ENCODE measurements at places on chromosomes 4 and X.
A peak's percentile ranks its signal among the peaks of the same experiment; 100 is the strongest.

DNA sequence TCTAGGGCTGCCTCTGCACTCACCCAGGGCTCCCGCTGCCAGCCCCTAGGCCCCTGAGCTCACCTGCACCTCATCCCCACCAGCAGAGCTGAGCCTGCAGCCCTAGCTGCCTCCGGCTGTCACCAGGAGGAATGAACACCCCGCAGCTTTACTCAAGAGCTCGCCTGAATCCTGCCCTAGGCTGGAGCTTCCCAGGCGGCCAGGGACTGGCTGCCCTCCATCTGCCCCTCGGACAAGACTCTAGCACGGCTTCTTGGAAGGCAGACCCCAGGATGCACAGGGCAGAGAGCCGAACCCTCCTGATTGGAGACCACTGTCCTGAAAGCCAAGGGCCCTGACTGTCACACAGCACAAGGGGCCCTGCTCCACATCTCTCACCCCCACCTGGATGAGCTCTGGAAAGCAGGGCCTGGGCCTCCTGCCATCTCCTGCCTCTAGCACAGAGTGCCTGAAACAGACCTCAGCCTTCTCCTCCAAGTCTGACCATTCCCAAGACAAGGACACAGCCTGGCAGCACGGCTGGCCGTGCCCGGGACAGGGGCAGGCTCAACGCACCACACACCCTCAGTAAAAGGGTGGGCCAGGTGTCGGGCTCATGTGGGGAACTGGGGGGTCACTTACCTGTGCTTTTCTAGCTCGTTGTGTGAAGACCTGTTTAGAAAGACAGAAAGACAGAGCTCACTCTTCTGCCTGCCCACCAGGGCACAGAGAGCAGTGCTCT lies 4.4 kb downstream of the MXD4 start:
- no peak for DNase-seq

GRCh38 chr4:130722361-130722760 lies 1626.4 kb downstream of the C4orf33 start:
- no peak for DNase-seq

DNA sequence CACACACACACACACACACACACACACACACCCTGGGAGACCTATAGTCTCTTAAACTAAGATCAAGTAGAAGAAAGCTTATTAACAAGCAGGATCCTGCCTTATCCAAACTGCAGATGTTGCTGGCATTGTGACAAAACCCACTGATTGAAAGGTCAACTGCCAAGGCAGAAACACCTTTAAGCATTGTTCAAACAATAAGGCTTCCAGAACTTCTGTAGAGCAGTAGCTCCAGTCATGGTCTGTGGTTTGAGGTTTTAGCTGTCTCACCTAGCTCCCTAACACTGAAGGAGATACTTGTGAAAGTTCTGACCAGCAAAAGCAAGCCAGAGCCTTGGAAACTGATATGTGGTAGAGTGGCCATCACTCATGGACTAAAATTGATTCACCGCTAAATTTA lies 59.8 kb downstream of the PTCHD1 start:
- DNase-seq: no peak

GRCh38 chrX:323721-324628 lies 5.4 kb upstream of the GTPBP6 start:
- DNase-seq: peak; percentile 39
